ENCODE measurements at places on chromosomes 5 and 9.

DNA sequence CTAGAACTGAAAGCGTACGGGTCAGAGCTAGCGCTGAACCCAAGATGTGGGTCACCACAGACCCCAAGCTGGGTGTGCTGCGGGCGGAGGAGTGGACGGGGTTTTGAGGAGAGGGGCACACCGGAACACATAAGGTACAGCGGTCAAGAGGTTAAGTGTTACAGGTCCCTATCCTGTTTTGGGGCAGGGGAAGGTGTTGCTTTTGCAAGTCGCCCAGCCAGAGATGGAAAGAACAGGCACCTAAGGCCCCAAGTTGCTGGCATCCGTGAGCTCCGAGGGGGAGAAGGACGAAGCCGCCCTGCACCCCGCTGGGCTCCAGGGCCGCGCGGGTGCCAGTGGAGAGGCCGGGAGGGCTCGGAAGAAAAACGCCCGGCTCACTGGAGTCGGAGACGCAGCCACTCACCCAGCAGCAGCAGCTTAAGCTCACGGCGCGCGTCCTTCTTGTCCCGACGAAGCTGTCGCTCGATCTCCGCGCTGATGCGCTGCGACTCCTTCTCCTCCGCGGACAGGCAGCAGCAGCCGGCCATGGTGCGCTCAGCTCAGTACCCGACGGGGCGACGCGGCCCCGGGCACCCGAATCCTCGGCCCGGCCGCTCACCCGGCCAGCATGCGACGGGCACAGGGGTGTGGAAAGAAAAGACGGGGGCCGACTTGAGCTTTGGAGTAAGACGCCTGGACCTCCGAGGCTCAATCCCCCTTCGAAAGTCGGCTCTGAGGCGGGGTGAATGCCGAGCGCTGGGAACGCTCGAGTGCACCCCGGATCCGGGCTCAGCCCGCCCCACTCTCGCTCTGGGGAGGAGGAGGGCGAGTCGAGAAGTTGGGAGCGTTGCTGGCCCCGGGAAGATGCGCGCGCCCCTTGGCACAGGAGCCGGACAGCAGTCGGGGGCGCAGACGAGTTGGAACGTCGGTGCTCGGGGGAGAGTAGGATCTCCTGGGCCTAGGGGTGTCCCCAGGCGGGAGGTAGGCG is 572 bp downstream of the GNA14 start:
- peak; percentile 38 for DNase-seq

- no peak for DNase-seq
These were observed 338.1 kb upstream of the ATP10B start for GRCh38 chr5:161190086-161190485.

GRCh38 chr5:60510049-60510448 is 189.9 kb downstream of the DEPDC1B start:
- DNase-seq: no peak

DNA sequence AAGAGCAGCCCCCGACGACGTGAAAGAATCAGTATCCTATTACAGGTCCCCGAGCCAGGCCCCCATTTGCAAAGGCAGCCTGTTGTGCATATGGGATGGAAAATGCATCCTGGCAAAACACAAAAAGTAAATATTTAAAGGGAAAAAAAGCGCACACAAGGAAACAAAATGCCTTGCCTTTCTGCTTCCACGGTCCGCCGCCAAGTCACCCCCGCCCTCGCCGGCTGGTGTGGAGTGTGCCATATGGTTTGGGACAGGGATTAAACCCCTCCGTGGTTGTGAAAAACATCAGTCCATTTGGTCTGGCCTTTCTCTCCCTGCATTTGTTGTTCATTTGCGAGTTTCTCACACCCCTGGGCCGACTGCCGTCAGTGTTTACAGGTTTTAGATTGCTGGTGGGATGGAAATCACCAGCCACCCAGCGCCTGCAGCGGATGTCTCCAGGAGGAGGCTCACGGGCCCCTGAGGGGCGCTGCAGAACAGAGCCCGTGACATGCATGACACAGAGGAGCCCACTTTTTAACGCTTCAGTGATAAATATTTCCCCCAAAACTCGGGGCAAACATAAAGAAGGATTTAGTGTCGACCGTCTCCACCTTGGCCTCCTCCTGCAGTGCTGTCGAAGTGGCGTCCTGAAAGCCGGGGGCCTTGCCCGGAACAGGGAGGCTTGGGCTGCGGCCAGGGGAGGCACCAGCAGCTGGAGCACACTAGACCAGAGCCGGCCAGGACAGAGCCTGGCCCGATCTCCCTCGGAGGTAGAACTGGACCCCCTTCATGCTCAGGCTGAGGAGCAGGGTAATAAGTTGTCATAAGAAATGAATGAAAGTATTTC is 161.5 kb downstream of the HSD17B3 start:
- DNase-seq: no peak

DNA sequence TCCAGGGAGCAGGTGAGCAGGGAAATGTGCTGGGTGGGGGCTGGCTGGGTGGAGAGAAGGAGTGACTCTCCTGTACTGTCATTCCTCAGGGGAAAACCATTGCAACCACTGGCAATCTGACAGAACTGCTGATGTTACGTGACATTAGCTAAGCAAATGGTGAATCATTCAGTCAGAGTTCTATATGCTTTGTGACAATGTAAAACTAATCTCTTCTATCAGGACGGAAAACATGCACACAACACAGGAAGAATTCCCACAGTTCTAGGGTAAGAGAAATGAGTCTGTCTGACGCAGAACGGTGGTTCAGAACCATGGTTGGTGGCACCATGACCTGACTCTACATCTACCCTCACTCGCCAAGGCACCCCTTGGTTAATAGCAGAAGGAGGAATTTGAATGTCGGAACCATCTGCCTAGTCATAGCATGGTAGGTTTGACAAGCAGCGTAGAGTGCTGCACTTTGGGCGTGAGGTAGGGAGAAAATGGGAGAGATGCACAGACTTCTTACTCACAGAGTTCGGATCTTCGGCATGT is 243.6 kb upstream of the PANK3 start:
- no peak for DNase-seq

DNA sequence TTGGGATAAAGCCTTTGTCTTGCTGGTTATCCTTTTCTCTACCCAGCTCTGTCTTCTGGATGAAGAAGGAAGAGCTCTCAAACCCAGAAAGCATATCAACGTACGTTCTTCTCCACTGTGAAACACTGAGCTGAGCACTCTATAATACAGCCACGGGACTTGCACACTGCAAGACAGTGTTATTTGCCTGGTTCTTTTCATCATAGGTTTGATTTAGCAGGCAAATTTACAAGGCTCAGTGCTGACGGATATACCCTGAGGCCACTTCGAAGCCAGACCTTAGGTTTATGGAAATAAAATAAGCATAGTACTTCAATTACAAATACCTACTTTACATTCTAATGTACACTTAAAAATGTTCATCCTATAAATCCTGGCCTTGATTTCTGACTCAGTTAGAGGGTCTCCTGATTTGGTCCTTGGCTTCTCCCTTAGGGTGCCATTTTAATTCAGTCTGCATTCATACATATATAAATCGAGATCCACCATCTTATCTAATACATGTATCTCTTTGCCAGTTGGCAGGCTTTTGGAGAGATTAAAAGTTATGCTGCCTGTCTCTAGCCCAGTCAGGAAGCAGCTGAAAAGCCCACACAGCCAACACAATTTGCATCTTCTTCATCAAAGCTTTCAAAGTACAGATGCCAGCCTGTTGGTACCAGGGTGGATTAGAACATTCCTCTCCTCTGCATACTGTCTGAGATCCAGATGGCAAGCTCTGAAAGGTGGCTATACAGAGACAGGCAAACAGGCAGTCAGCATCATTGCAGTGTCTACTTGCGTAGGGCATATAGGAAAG is 194.4 kb downstream of the DEPDC1B start:
- no peak for DNase-seq

DNA sequence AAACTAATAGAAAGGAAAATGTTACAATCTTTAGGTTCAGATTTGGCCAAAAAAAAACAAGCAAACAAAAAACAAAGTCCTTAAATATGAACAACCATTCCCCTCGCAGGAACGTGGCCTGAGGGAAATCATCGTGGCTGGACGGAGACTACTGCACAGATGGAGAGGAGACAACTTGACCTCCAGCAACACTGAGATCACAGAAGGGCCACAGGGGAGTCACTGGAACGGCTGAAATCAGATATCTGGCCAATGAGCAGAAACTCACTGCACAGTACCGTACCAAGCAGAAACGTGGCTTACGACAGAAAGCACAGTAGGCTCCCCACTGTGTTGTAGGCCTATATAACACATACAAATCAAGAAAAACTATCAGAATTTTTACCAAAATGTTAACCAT is 27.7 kb downstream of the CAMSAP1 start:
- no peak for DNase-seq

All from frontal cortex (tissue), 4 donors.